ENCODE measurements at places on chromosomes 3 and 15.

DNA sequence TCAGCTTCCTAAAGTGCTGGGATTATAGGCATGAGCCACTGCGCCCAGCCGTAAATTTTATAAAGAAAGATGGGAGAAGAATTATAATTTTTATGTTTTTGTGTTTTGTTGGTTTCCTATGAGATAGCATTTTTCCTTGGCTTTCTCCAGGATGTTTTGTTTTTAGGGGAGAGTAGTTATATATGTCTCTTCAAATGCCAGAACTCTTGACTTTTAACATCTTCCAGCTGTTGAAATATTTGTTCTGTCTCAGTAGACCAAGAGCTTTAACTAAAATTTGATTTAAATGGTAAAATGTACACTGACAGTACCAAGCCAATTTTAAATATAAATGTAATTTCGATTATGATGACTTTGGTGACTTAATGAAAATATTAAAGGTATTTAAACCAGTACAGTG is 96.8 kb downstream of the DHX36 start:
- DNase-seq, result no peak

GRCh38 chr15:57686657-57687056 is 19.9 kb upstream of the POLR2M start:
- no peak for DNase-seq

GRCh38 chr3:186782542-186783057 is 777 bp upstream of the EIF4A2 start:
- no peak for DNase-seq

DNA sequence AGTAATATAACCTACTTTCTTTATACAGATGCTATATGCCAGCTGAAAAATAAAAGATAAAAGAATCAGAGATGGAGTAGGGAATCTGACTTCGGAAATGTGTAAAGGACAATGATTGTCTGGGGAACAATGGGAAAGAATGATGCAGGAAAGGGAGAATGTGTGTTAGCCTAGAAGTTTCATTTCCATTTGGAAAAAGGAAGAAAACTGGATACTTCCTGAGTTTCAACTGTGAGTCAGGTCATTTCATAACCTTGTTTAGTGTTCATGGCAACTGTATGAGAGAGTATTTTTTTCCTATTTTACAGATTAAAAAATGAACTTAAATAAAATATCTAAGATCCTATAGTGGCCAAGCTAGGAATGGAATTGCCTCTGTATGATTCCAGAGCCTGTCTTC is 261.3 kb upstream of the NECTIN3 start:
- no peak for DNase-seq

DNA sequence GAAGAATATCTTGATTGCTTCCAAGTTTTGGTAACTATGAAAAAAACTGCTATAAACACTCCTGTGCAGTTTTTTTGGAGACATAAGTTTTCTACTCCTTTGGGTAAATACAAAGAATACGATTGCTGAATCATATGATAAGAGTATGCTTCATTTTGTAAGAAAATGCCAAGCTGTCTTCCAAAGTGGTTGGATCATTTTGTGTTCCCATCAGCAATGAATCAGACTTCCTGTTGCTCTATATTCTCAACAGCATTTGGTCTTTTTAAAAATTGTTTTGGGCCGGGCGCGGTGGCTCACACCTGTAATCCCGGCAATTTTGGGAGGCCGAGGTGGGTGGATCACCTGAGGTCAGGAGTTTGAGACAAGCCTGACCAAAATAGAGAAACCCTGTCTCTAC is 14.5 kb downstream of the BTD start:
- DNase-seq, result no peak

GRCh38 chr15:59817834-59818233 is 128.7 kb upstream of the BNIP2 start:
- DNase-seq, result no peak

DNA sequence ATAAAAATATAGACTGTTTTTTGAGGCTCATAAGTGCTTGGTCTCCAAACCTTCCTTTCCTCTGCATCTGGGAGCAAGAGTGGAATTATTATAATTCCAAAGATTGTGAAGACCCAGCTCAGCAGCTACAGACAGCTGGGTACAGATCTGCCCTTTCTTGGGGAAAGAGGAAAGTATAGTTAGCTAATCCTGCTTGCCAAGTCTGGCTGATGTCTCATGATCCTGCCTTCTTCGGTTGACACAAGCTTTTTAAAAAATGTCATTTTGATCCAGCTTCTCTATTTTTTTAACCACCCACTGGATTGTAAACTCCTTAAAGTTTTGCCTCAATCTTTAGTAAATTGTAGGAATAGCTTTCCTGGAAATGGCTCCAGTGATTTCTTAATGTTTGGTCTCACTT is 181.1 kb downstream of the LRTM1 start:
- no peak for DNase-seq

- DNase-seq, result no peak
Measured at GRCh38 chr3:37395286-37395685, 220.9 kb upstream of the LRRFIP2 start.

DNA sequence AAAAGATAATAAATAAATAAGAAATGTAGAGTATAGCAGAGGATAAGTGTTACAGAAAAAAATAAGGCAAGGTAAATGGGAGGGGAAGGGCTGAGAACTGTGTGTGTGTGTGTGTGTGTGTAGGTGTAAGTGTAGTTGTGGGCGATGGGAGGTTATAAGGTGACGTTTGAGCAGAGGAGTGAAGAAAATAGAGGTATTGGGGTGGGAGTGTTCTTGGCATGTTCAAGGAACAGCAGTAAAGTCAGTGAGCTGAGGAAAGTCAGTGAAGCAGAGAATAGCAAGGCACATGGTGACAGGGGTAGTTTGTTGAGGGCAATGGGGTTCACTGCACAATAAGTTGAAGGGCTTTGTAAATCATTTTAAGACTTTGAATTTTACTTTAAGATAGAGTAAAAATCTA is 30.9 kb upstream of the ZNF148 start:
- DNase-seq, result no peak

DNA sequence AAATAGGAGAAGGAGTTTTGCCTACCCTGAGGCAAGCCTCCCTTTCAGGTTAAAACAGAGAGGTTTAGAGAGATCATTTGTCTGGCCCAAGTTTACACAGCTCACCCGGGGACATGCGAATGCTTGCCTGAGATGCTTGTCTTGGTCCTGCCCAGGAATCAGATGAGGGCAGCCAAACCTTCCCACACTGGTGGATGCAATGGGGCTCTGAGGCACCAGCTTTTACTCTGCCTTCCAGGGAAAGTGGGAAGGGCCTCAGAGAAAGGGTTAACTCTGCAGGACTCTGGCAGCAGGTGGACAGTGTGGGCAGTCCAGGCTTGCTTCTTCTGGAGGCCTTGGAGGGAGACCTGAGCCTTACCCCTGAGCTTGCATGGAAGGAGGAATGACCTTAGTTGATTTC is 90.0 kb downstream of the LRRK1 start:
- no peak for DNase-seq

GRCh38 chr15:70492240-70493177 is 270.8 kb downstream of the UACA start:
- peak; percentile 68 for DNase-seq

DNA sequence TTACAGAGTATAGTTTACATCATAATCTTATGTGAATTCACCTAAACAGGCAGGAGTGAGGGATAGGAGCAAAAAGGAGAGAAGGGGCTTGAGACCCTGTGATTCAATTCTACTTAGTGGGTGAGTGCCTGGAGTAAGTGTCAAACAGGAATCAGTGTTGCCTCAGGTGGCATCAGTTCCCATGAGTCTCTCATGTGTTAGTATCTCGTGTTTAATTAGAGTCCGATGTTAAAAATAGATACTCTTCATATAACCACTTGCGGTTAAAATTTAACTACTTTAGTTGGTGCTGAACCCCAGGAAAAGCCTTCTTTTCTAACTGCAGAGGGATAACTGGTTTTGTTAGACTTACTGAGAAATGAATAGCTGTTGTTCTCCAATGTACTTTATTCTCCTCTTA is 251.5 kb downstream of the SUCLG2 start:
- no peak for DNase-seq

- DNase-seq, result no peak
Measured at GRCh38 chr3:169310184-169310939, 353.1 kb downstream of the MECOM start.

DNA sequence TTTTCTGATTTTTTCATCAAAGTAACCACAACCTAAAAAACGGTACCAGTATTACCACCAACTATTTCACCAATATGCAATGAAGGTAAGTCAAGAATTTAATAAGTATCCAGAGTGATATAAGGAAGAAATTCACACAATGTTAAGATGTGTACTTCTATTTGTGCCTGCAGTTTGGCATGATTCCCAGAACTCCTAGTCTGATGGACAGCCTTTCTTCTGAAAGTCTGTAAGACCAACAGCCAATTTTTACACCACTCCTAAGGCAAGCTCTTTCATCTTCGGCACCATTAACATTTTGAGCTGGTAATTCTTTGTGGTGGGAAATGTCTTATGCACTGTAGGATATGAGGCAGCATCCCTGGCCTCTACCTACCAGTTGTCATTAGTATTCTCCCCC is 108.3 kb downstream of the VPS13C start:
- DNase-seq, result peak; percentile 56

- DNase-seq, result no peak
Measured at GRCh38 chr3:108134555-108134880, 43.7 kb upstream of the CD47 start.

GRCh38 chr3:28726840-28727239 is 378.2 kb upstream of the AZI2 start:
- DNase-seq, result peak; percentile 48

DNA sequence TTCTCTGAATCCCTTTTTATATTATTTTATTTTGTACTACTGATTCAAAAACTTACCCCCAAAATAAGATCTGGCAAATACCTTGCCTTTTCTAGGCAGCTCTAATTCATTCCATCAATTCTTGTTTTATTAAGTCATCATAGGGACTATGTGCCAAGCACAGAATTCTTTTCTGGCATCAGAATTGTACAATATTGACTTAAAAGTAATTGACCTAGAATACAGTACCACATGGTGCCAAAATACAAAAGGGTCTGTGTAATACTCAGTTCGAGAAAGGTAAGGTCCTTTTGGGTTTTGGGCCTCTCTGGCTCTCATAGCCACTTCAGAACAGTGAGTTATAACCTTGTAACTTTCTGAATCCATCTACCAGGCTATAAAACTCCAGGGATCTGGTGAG is 46.2 kb downstream of the KBTBD8 start:
- DNase-seq, result no peak

DNA sequence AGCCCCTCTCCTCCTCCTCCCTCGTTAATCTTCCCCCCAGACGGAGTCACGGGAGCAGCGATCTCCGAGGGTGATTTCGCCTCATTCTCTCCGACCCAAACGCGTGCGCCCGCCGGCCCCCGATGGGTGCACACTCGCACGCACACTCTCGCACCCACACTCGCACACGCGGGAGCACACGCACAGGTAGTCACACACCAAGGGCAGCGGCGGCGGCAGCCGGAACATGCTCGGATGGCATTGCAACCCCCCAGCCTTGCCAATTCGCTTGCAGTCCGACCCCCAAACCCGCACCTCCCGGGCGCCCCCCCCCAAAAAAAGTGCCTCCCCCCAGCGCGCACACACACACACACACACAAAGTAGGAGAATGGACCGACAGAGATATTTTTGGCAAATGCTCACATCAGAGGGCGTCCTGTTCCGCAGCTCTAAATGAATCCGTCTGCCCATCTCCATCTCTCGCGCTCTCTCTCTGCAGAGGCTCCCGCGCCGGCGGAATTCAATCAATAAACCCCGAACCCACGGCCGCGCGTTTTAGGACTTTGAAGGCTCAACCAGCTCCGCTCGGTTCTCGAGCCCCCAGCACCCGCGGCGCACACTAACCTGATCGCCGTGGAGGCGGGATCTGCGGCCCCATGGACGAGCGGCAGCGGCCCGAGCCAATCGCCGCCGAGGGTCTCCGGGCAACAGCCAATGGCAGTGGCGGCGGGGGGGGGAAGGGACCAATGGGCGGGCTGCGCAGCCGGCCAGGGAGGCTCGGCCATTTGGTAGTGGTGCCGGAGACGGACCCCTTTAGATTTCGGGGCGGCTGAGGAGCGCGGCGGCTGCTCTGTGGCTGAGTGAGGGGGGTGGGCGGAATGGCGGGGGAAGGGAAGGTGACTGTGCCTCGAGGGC is at the start of gene ANP32A:
ANP32A (minus strand) TSS at position 601 of the 895 bp plus-strand sequence; CDS start at position 457, 144 bp downstream.
- DNase-seq, result peak; percentile 97

GRCh38 chr3:164155400-164155799 is 922.9 kb downstream of the SI start:
- DNase-seq, result no peak

GRCh38 chr3:166829896-166830295 is 550.2 kb downstream of the ZBBX start:
- DNase-seq, result peak; percentile 13

DNA sequence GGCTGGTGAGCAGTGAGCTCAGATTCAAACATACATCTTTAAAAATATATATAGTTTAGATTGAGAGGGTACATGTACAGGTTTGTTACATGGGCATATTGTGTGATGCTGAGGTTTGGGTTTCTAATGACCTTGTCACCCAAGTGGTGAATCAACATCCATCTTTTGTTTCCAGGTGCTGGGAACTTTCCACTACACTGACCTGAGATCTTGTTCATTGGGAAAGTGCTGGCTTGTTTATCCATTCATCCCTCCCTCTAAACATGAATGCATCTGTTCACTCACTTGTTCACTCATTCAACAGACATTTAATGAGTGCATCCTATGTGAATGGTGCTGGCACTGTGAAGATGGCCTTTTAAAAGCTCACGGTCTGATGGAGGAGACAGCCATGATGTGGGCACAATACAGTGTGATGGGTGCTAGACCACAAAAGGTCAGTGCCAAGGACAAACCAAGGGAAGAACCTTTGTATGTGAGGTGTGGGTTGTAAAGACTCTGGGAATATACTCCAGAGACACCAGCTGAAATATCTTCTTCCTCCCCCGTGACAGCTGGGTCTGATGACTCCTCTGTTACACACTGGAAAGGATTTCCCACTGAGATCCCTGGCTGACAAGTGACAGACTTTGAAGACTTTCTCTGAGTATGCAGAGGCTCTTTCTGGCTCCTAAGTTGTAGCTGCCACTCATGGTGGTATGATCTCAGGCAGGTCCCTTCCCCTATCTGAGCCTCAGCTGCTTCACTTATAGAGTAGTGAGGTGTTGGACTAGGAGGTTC is 16.2 kb upstream of the ITGA11 start:
- DNase-seq, result no peak

- no peak for DNase-seq
Measured at GRCh38 chr15:70658641-70659040, 104.7 kb downstream of the UACA start.

GRCh38 chr3:61684386-61684785 is 123.0 kb downstream of the PTPRG start:
- DNase-seq, result no peak

GRCh38 chr15:59570315-59570714 is 41.3 kb upstream of the GCNT3 start:
- peak; percentile 77 for DNase-seq

DNA sequence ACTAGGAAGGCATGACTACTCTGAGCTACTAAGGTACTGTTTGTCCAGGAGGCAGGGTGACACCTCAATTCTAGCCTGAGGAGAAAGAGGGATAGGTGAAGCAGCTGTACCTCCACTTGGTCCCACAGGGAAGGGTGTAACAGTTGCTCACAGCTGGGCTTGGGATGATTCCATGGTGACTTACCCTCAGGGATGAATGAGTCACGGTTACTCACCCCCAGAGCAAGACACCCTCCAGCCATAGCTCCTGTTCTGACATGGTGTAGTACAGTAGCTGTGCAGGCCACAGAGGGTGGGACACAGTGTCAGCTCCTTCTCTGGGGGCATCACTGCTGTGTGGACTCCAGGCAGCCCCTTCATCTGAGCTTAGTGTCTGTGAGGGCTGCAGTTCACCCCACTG is 868.6 kb upstream of the SEMA6D start:
- no peak for DNase-seq

GRCh38 chr15:77499087-77499760 is 78.5 kb downstream of the HMG20A start:
- DNase-seq, result no peak
